Activated CD8-positive, alpha-beta memory T cell treated with anti-CD3 and anti-CD28 coated beads for 4 hours (primary cell): ENCODE measurements at places on chromosomes 2 and 18.
A peak's percentile ranks its signal among the peaks of the same experiment; 100 is the strongest.

DNA sequence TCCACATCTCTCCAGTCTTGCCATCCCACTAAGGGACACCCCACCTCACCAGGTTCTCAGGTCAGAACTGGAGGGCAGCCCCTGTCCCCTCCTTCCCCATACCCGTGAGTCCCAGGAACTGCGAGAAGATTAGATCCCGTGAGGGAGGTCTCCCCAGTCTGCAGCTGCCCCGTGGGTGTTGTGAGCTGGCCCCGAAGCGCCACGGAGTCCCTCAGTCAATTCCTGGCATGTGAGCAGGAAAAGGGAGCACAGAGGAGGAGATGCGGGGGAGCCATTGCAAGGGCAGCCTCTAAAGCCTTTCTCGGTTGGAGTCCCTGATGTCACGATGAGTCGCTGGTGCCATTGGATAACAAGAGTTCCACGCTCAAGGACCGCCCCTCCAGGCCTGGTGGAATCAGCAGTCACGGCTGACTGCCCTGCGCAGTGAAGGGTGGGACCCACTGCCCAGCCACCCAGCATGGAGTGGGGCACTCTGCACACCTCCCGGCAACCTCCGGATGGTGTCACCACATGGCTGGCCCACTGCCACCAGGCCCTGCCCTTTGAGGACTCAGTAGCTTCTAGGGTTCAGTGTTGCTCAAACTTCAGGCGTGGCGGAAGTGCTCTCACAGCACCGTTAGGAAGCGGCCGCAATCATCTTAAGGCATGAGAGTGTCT is 434.9 kb upstream of the MYT1L start:
- no peak for DNase-seq

DNA sequence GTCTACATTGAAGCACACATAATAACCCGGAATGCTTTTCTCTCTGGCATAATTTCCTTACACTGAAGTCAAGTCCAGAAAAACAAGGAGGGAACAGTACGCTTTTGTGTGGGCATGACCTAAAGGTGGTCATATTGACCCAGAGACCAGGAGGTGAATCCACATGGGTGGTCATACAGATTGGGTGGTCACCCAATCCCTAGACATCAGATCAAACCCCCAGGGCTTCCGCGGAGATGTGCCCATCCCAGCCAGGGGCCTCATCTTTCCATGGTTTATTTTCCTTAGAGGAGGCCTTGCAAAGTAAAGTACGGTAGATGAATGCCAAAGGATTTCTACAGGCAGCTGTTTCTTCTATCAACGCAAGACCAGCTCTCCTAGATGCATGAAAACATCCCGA is 38.8 kb downstream of the FAM168B start:
- DNase-seq: no peak

GRCh38 chr18:36734596-36734995 is 94.2 kb downstream of the TPGS2 start:
- no peak for DNase-seq

DNA sequence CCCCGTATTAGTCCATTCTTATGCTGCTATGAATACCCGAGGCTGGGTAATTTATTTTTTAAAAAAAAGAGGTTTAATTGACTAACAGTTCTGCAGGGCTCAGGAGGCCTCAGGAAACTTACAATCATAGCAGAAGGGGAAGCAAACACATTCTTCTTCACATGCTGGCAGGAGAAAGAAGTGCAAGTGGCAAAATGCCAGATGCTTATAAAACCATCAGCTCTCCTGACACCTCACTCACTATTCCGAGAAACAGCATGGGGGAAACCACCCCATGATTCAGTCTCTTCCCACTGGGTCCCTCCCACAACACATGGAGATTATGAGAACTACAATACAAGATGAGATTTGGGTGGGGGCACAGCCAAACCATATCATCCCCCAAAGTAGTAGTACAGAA is 2148.5 kb upstream of the PIK3C3 start:
- DNase-seq: no peak

- DNase-seq: no peak
Observed at GRCh38 chr2:150169237-150169629, 318.2 kb downstream of the RND3 start.

- no peak for DNase-seq
Observed at GRCh38 chr2:9720352-9721093, 89.7 kb upstream of the YWHAQ start.

DNA sequence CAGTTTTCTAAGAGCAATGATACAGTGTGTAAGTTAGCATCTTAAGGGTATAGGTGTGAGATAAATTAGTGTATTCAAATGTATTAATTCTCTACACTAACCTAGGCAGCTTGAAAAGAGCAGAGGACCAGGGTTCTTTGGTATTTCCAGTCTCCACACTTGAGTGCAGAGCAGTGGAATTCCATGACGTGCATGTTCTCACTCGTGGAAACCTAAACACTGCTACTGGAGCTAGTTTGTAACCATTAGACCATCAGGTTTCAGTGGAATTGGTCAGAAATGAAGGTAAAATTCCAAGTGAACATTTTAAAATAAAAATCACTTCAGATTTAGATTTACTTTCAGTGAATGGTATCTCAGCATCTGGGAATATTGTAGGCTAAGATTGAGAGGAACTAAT is 9.0 kb downstream of the SPTBN1 start:
- DNase-seq: no peak

DNA sequence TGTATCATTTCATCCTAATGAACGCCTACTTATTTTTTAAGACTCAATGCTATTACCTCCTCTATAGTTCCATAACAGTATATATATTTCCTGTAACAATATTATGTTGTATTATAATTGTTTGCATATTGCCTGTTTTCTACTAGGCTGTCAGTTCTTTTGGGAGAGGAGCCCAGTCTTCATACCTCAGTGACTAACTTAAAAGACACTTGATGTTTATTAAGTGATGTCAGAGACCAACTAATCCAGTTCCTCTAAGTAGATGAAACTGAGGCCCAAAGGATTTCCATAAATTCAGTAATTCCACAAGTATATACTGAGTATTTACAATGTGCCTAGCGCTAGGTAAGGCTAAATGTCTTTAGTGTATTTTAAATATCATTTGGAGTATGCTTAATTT is 48.9 kb upstream of the AAK1 start:
- no peak for DNase-seq

DNA sequence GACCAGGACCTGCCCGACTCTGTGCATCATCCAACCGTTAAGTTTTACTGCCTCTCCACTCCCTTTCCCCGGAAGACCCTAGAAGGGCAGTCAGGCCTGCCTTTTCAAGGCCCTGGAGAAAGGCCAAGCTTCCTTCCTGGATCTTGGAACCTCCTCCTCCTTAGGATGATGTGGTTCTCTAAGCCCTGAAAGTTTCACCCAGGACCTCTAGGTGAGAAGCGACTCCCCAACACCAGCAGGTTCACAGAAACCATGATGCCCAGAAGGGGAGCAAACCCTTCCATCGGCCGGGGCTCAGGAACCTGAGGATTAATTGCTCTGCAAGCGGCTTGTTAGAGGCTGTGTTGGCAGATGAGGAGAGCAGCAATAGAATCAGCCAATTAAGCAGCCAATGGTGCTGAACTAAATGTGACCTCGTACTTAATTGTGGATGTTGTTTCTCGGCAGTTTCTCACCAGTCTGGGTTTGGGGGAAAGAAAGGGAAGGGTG is 94.2 kb upstream of the FZD7 start:
- no peak for DNase-seq

DNA sequence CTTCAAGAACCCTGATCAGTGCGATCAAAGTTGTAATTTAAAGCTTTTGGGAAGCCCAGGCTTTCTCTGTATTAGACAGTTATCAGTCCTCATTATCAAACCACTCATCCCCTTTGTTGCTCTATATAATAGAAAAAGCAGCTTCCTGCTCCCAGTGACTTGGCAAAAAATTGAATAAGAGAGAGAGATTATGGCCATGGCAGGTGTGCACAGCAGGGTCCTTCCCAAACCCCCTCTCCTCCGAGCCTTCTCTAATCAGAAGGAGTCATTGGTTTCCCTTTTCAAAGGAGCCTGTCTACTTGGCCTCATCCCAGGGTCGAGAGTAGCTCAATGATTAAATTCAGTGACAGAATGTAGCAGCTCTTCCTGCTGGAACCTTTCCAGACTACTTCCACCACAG is 81.5 kb downstream of the SEMA4F start:
- no peak for DNase-seq

- DNase-seq: peak; percentile 73
Observed at GRCh38 chr2:112259509-112260294, 4.9 kb upstream of the ZC3H8 start.

GRCh38 chr2:64019083-64019974 is at the start of gene VPS54:
Gene VPS54, minus strand, starts transcription at chr2:64019428. Its CDS starts 35,429 bp downstream, at chr2:63983999.
- DNase-seq: peak; percentile 17

DNA sequence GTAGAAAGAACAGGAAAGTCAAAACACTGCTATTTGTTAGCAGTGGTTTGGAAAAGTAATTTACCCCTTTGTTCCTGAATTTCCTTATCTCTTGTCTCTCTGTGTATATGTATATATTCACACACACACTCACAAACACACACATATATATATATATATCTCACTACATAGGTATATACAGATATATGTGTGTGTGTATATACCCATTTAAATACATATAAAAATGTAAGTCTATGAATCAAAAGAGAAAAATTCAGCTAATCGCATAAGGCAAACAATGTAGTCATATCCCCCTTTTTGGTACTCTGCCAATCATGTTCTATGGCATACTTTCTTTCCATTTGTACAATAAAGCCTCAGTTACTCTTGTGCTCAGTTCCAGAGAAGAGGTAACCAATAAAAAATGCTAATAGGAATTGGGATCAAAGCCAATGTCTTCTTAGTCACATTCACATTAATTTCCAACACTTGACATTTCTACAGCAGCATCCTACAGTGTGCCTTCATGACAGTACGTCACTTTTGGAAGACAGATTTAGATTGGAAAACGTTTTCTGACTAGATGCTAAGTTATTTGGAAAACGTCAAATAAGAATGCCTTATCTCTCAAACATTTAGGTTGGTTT is 94.6 kb downstream of the MC4R start:
- DNase-seq: no peak

DNA sequence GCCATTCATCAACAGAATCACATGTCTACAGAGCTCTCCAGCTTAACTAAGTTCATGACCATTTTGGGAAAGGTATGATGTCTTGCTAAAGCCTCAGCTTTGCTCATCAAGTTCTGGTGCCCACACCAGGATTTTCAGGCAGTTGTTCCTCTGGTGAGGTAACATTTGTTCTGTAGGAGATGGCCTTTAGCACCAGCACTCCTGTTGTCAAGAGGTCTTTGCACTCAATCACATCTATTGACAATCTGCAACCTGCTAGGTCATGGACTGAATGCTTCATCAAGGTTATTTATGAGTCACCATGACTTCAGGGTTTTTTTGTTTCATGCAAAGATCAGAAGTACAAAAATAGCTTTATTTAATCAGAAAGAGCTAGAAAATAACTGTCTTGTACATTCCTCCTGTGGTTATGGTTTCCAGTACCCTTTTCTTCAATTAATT is 36.6 kb upstream of the VIT start:
- DNase-seq: no peak

DNA sequence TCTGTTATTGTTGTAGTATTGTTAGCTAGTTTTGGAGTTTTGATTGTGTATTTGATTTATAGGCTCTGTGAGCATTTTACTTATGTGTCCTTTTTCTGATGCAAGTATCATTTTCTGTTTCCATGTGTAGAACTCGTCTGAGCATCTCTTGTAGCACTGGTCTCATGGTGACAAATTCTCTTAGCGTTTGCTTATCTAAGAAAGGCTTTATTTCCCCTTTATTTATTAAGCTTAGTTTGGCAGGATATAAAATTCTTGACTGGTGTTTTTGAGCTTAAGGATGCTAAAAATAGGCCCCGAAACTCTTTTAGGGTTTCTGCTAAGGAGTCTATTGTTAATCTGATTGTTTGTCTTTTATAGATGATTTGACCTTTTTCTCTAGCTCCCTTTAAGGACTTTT is 57.6 kb upstream of the THUMPD2 start:
- DNase-seq: no peak

- no peak for DNase-seq
Observed at GRCh38 chr2:171025214-171025613, 96.2 kb downstream of the GORASP2 start.

DNA sequence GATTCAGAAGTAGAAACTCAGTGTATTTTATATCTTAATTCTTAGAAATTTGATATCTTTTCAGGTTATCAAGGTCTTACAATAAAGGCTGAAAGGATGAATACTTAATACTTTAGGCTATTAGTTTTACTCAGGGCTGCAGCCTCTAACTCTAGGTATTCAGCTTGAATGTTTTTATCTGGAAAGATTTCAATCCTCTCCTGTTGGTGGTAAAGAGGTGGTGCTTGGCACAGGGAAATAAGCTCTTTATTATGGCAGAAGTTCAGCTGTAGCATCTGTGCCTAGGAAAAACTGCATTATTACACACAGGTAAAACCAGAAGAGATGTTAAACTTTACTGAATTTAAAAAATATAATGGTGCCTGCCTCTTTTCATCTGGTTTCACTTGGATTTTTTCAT is 11.1 kb downstream of the ACVR2A start:
- no peak for DNase-seq

GRCh38 chr18:26741758-26742157 is 123.7 kb downstream of the AQP4 start:
- DNase-seq: no peak

- no peak for DNase-seq
Observed at GRCh38 chr2:71608034-71608433, 154.7 kb downstream of the DYSF start.

DNA sequence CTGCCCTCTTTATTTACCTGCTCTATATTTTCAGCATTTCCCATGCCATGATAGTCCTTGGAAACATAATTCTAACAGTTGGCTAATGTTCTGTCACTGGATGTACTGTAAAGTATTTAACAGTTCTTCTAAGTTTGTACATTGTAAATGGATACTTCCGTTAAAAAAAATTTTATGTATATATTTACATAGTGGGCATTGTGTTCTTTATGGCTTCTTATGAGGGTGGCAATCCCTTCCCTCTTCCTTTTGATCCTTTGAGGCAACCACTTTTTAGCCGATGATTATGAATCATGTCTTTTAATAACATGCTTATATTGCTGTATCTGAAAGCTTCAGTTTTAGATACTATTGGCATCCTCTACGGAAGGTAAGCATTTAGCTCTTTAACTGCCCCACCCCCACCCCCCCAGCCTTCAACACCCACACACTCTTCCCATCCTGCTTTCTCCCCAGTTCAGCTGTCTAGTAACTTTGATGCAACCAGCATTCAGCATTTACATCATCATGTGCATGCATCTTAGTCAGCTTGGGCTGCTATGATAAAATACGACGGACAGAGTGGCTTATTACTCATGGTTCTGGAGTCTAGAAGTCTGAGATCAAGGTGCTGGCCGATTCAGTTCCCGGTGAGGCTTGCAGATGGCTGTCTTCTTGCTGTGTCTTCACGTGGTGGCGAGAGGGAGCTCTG is 21.0 kb upstream of the EDAR start:
- no peak for DNase-seq

- no peak for DNase-seq
Observed at GRCh38 chr2:115543024-115543423, 1100.6 kb downstream of the DPP10 start.

GRCh38 chr18:31261792-31262582 is 56.0 kb upstream of the DSG1 start:
- no peak for DNase-seq
